ENCODE measurements at places on chromosomes 7 and 10. TPM values are rescaled to one million over a fixed set of nuclear protein-coding genes. Genes with fewer than 3 reads are reported as not detected.

Gene ASAH2
- total RNA-seq, result 3.1 TPM

Gene TRPV5
- total RNA-seq, result not detected

Gene MBL2
- total RNA-seq, result not detected

Gene NUDT13
- 2.2 TPM for total RNA-seq

Gene ANKRD7
- total RNA-seq, result 0.35 TPM

Measured in A549 treated with Mapracorat at 1 μM for 4 hours (cell line).